Gastrocnemius medialis (tissue), 4 donors: ENCODE measurements at places on chromosomes 7 and 10. TPM values are rescaled to one million over a fixed set of nuclear protein-coding genes. Genes with fewer than 3 reads are reported as not detected.

The ZSCAN21 gene
- total RNA-seq: 24.5 TPM

The PRKCQ gene
- 31.0 TPM for total RNA-seq

The GNG11 gene
- 4.6 TPM for total RNA-seq

The CPED1 gene
- 34.9 TPM for total RNA-seq

The SCIN gene
- 2.4 TPM for total RNA-seq
